ENCODE measurements at places on chromosomes 2 and 18.
A peak's percentile ranks its signal among the peaks of the same experiment; 100 is the strongest.

DNA sequence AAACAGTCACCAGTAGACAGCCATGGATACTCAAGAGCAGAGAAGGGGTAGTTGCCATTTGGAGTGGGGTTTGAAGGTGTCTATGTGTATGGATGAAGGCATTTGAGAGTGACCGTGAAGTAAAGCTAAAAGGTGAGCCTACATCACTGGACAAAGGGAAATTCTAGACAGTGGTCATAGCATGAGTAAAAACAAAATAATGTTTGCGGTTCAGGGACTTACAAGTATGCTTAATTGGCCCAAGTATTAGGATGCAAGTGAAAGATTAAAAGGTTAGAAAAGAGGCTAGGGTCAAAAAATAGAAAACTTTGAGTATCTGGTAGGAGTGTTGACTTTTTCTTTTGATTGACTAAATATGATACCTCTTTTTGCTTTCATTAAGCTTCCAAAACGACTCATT, 238.1 kb upstream of the SLC8A1 start:
- no peak for DNase-seq

DNA sequence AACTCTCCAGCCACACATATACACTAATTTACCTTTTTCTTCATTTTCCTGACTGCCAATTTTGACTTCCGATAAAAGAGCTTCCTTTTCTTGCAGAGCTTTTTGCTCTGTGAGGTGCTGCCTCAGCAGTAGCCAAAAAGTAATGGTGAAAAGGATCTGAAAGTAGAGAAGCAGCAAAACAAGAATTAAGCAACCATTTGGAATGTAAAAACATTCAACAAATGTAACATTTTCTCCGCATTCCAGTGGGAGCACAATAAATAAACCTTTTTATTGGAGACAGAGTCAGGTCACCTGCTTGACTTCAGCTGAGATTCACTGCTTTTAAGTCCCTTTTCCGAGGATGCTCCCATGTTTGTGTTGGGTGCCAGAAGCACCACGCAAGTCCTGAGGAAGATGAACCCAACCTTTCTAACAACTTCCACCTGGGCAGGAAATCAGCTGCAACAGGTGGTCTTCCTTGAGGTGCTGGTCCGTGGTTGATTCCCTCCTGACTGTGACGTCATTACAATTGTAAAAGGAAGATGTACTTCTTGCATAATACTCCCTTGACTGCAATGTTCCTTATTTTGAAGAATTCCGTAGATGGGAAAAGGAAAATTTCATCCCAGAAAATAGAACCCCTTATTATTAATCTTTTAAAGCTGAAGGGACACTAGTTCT, 265.5 kb downstream of the NAPG start:
- DNase-seq = no peak

DNA sequence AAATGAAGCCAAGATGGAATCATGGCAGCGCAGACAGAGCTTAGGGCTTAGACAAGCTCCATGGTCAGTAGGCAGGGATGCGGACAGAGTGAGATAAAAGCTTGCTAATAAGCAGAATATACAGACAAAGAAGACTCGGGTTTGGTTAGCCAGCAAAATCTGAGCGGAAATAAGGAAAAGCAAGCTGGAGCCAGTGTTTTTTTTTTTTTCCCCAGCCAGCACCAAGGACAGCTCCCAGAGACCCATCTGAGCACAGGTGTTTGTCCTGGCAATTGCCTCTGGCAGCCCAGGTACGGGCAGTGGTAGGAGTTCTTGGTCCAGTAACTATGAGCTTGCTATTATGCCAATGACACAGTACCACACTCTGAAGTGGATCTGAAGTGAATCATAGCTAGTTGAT, 187.6 kb downstream of the ADCYAP1 start:
- DNase-seq = no peak

- DNase-seq = peak; percentile 43
Observed at GRCh38 chr2:18987592-18988073, 370.8 kb downstream of the OSR1 start.

GRCh38 chr2:134140251-134140661, 113.6 kb upstream of the MGAT5 start:
- no peak for DNase-seq

DNA sequence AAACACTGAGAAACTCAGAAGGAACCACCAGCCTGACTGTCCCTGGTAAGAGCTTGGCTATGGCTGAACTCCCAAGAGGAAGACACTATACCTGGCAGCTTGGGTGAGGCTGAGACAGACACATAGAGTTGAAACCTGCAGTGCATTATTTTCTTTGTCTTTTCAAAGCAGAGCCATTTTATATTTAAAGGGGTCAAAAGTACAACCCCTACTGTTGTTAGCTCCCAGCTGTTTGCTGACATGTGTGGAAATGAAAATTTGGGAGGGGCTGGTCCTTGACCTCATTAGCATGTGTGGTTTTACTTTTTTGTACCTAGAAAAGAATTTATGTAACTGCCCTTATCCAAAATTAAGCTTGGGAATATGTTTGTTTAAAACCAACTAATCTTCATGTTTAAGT, 309.0 kb downstream of the RPRM start:
- DNase-seq = no peak

DNA sequence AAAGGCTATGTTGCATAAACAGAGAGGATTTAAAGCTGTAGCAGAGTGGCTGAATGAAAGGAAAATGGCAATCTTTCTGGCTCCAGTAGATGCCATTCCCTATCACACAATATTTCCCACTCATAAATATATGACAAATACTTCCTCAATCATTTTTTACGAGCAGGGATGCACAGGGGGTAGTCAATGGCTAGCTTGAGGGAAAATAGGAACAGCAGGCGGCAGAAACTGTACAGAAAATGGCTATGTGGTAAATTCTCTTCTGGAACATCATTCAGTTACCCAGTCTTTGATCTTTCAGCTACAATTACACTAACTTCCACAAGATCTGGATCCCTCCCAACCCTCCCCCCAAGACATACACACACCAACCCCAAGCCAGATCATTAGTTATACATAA, 127.2 kb downstream of the OLA1 start:
- DNase-seq = no peak

- no peak for DNase-seq
Observed at GRCh38 chr2:96163415-96163767, 18.2 kb upstream of the DUSP2 start.
